Stimulated activated CD4-positive, alpha-beta T cell treated with anti-CD3 and anti-CD28 coated beads, Interleukin-4, amount 100 ng/mL, for 1 hour (primary cell): ENCODE measurements at places on chromosomes 4 and X.

GRCh38 chrX:30085571-30085970, 129.8 kb upstream of the MAGEB2 start:
- no peak for DNase-seq

GRCh38 chr4:55356991-55357461, 11.0 kb downstream of the SRD5A3 start:
- DNase-seq, result no peak

- no peak for DNase-seq
These were observed 79.9 kb downstream of the COQ2 start for GRCh38 chr4:83204731-83205130.

- no peak for DNase-seq
These were observed 554.1 kb upstream of the MAGEB2 start for GRCh38 chrX:29661290-29661689.

DNA sequence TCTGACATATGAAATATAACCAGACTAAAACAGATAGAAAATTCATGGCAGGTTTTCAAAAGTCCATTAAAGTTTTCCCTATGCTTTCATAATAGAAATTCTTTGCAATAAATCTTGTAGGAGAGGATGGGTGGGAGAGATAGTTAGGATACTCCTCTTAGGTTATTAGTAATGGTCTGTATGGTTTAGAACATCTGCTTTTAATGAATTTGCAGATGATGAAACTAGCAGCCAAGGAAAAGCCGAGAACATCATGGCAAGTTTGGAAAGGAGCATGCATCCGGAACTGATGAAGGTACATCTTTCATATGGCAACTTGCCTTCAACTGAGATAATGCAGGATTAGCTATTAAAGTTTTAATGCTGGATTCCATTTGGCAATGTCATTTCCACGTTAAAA, 70.7 kb downstream of the DOCK11 start:
- no peak for DNase-seq

GRCh38 chr4:126766241-126766640, 866.5 kb upstream of the INTU start:
- no peak for DNase-seq

DNA sequence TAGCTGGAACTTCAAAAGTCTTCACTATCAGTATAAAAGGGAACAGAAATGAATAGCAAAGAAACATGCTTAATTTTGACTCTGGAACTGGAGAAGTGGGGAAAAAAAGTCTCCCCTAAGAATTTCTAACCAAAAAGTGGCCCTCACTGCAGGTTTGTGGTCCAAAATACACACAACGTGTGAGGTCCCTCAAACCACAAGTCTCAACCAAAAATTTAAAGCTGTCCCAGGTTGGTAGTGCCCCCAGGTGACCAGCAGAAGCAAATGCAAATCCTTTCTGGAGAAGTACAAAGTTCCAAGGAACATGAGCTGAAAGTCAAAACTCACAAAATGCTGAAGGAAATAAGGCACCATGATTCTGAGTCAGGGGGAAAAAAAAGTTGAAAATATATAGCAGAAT, 23.6 kb upstream of the VAMP7 start:
- DNase-seq, result no peak

DNA sequence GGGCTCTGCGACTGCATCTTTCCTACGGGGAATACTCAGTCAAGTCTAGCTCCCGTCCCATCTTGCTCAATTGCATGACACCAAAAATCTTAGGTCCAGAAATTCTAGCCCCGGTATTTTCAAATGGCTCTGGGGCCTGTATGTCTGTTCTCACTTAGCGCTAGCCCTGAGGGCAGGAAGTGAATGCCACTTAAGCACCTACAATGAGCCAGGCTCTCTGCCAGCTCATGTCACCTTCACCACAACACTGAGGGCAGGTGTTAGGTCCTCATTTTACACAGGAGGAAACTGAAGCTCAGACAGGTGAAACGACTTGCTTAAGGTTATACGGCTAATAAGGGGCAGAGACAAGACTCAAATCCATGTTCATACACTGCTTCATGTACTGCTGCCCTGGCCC, 282.8 kb downstream of the PPP1R2C start:
- DNase-seq, result no peak

GRCh38 chr4:154559494-154560418, 3.1 kb upstream of the FGB start:
- DNase-seq, result no peak

DNA sequence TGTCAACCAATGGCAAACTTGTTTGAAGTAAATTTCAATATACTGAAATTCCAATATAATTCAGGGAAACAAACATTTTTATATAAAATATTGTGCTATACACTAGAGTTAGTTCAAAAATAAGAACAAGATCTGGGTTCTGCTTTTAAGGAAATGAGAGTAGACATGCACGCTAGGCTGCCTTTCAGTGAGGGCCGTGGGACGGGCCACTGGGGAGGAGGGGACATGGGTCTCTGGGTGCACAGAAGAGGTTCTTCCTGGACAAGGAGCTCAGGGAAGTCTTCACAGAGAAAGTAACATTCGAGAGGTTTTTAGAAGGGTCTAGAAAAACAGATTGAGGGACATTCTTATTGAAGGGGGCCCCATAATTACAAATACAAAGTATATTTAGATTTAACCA, 64.4 kb downstream of the SHROOM3 start:
- no peak for DNase-seq

DNA sequence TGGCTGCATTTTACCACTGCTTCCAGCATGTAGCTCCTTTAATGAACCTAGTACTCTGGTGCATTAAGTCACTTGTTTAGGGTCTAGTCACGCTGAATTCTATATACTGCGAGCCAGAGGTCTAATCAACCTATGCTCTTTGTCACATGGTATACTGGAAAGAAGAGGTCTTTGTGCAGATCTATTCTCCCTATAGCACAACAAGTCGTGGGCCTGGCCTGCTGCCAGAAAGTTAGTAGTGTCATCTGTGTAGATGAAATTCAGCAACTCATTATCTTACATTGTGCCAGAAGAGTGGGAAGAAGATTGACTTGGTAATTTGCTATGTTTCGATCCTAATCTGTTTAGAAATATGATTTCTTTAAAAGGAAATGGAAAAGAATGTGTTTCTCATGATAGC, 80.8 kb downstream of the AWAT2 start:
- no peak for DNase-seq

DNA sequence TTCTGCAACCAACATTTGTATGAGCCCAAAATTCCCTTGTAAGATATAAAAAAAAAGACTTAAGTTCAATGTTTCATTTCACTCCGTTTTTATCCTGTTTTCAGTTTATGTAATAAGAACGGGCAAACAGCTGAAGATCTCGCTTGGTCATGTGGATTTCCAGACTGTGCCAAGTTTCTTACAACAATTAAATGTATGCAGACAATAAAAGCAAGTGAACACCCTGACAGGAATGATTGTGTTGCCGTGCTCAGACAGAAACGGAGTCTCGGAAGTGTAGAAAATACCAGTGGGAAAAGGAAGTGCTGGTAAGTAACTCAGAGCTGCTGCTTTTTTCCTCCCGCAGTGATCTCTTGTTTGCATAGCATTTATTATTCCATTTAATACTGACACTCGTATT, 2.8 kb downstream of the ANKRD37 start:
- no peak for DNase-seq
